ENCODE measurements at places on chromosomes 13 and 19.

- H3K36me3 ChIP-seq: no peaks in the 10 kb centered on the region
- peak; percentile 57 for DNase-seq
Measured at GRCh38 chr13:94329754-94330551, 149.5 kb downstream of the DCT start.

- no peak overlapping the region for H3K4me3 ChIP-seq
- H3K4me1 ChIP-seq: peaks cover 17% of the 10 kb centered on the region
- no peak overlapping the region for H3K27ac ChIP-seq
Measured at GRCh38 chr13:36339600-36340155, 6.5 kb downstream of the SPART start.

- peaks cover 8% of the 10 kb centered on the region for H3K4me1 ChIP-seq
- H3K4me3 ChIP-seq: no peak overlapping the region
- no peaks in the 10 kb centered on the region for H3K36me3 ChIP-seq
- H3K27ac ChIP-seq: no peak overlapping the region
Measured at GRCh38 chr19:35042056-35042730, 672 bp downstream of the HPN start.

DNA sequence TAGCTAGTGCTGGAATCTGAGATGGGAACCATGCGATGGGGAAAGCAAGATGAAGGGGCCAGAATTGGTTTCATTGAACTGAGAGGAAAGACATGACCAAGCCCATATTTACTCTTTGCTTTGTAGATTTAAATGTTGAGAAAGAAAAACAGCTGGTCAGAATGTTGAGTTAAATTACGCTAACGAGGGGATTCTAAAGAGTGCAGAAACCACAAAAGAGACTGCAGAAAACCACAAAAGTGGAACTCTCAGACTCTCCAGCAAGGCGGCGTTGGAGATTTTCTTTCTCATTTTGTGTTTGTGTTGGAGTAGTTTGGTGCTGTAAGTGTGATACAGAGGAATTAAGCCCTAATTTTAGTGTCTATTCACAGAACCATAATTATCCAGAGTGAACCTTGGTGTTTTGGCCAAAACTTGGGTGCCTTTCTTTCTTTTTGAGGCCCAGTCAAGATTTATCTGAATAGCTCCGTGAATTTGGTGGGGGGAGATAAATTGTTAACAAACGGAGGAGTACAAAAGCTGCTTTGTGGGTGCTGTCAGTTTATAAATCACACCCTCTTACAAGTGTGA, 26.3 kb downstream of the SAE1 start:
- H3K27ac ChIP-seq: peak overlapping the region; percentile 88
- H3K4me1 ChIP-seq: peaks cover 36% of the 10 kb centered on the region
- peaks cover 51% of the 10 kb centered on the region for H3K36me3 ChIP-seq
- DNase-seq: no peak

GRCh38 chr19:30757104-30757836, 385.1 kb downstream of the ZNF536 start:
- no peaks in the 10 kb centered on the region for H3K4me1 ChIP-seq
- H3K27ac ChIP-seq: no peak overlapping the region
- no peaks in the 10 kb centered on the region for H3K27me3 ChIP-seq
- H3K36me3 ChIP-seq: no peaks in the 10 kb centered on the region

DNA sequence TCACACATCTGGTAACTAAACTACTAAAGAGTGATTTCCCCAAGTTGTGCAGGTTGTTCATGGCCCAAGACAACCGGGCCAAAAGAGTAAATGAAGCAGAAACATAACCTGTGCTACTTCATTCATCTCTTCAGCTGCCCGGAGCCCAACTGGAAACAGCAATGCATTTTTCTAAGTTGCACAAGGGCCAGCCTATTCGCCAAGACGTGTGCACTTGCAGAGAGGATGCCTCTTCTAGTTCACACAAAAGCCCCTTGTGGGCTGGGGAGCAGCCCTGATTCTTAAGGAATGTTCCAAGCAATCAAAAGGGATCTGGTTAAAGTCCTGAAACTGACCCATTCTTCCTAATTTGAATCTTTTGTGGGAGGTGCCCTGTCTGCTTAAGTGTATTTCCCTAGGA, 275.8 kb downstream of the SHISA2 start:
- DNase-seq: no peak
- no peak overlapping the region for H3K4me3 ChIP-seq
- H3K4me1 ChIP-seq: no peaks in the 10 kb centered on the region
- no peaks in the 10 kb centered on the region for H3K36me3 ChIP-seq

DNA sequence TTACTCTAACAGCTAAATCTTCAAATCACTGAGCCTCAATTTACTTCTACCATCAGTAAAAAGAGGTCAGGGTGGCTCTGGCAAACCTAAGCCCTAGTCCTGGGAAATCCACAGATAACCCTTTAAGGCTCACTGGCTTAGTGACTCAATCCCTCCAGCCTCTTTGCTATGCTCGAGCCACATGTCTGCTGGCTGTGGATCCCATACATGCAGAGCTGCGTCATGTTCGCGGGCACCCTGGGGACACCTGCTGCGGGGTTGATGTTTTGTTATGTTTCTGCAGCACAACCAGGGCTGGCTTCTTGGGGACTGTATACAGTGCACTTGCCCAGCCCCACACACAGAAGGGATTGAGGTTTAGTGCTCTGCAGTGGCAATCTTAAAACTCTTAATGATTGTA, 41.6 kb upstream of the C13orf42 start:
- H3K4me3 ChIP-seq: no peak overlapping the region
- DNase-seq: no peak
- H3K4me1 ChIP-seq: no peaks in the 10 kb centered on the region
- H3K27me3 ChIP-seq: peaks cover 34% of the 10 kb centered on the region
- H3K36me3 ChIP-seq: no peaks in the 10 kb centered on the region

DNA sequence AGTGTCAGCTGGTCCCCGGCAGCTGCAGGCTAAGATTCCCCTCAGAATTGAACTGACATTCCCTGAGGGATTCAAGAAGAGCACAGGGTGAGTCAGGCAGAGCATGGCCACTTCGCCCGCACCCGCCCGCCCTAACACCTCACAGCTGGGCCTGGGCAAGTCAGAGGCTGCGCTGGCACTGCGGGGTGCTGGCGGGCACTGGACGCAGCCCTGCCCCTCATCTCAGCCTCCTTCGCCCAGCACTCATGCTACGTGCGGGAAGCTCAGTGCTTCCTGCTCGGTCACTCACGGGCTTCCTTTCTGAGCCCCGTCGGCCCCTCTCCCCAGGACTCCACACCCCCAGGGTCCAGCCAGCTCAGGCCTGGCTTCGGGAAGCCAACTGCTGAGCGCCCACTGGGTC, 56.9 kb downstream of the MLLT1 start:
- peaks cover 37% of the 10 kb centered on the region for H3K36me3 ChIP-seq
- H3K27ac ChIP-seq: no peak overlapping the region
- peaks cover 14% of the 10 kb centered on the region for H3K4me1 ChIP-seq
- peak; percentile 95 for DNase-seq
- no peak overlapping the region for H3K4me3 ChIP-seq

DNA sequence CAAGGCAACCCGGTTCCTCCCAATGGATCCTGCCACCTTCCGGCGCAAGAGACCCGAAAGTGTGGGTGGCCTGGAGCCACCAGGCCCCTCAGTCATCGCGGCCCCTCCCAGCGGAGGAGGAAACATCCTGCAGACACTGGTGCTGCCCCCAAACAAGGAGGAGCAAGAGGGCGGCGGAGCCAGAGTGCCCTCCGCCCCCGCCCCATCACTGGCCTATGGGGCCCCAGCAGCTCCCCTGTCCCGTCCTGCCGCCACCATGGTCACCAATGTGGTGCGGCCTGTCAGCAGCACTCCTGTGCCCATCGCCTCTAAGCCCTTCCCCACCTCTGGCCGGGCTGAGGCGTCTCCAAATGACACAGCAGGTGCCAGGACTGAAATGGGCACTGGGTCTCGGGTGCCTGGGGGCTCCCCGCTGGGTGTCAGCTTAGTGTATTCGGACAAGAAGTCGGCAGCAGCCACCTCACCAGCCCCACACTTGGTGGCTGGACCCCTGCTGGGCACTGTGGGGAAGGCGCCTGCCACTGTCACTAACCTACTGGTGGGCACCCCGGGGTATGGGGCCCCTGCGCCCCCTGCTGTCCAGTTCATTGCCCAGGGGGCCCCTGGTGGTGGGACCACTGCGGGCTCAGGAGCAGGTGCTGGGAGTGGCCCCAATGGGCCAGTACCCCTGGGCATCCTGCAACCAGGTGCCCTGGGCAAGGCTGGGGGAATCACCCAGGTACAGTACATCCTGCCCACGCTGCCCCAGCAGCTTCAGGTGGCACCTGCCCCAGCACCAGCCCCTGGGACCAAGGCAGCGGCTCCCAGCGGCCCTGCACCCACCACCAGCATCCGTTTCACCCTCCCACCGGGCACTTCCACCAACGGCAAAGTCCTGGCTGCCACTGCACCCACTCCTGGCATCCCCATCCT, 11.2 kb upstream of the PRR19 start:
- H3K27me3 ChIP-seq: no peaks in the 10 kb centered on the region
- H3K27ac ChIP-seq: no peak overlapping the region
- peaks cover 4% of the 10 kb centered on the region for H3K4me1 ChIP-seq
- H3K4me3 ChIP-seq: no peak overlapping the region

- H3K4me3 ChIP-seq: no peak overlapping the region
- H3K4me1 ChIP-seq: peaks cover 15% of the 10 kb centered on the region
- H3K36me3 ChIP-seq: no peaks in the 10 kb centered on the region
- no peaks in the 10 kb centered on the region for H3K27me3 ChIP-seq
- DNase-seq: peak; percentile 83
Measured at GRCh38 chr13:113881614-113882266, 17.9 kb upstream of the GAS6 start.

DNA sequence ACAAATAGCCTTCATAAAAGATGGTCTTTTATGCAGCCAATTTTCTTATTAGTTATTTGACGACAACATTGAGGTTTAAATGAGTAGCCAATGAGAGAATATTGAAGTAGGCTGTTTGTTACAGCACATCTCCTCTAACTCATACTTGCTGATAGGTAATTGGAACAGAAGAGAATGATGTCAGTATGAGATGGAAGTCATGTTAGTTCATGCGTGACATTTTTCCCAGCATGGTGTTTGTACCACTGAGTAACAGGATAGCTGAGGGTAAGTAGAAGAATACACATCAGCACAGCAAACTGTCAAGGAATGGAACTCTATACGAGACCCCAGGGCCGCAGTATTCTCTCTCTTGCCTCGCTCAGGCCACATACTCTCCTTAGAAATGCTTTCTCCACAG, 37.2 kb downstream of the COL4A2 start:
- H3K27me3 ChIP-seq: no peaks in the 10 kb centered on the region
- no peak overlapping the region for H3K4me3 ChIP-seq
- DNase-seq: no peak
- peaks cover 30% of the 10 kb centered on the region for H3K4me1 ChIP-seq
- H3K27ac ChIP-seq: no peak overlapping the region

DNA sequence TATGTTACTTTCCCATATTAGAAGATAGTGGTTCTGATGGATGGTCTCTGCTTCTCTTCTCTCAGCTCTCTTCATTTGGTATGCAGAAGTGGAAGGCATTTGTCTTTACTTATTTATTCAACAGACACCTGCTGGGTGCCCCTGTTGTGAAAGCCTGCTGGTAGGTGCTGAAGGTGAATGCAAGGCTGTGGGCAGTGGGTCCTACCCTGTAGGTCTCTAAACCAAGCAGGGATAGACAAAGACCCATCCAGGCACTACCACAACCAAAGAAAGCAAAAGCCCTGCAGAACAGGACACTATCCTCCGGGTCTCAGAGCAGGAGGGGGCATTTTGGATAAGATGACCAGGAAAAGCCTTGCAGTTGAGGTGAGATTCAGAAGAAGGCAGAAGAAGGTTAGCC, 106.1 kb downstream of the STARD13 start:
- no peak for DNase-seq
- H3K4me1 ChIP-seq: peaks cover 33% of the 10 kb centered on the region
- H3K36me3 ChIP-seq: peaks cover 22% of the 10 kb centered on the region
- H3K27me3 ChIP-seq: no peaks in the 10 kb centered on the region
- H3K4me3 ChIP-seq: no peak overlapping the region

DNA sequence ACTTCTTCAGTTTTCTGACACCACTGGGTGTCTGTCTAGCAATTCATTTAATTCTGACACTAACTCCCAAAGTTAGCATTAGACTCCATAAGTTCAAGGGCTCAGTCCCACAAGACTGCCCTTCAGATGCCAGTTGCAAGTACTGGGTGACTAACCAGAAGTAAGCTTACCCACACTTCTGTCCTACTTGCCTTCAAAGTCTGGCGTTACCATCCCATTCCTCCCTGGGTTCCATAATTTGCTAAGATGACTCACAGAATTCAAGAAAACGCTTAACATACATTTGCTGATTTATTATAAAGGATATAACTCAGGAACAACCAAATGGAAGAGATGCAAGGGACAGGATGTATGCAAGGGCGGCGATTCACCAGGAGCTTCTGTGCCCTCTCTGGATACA, 45.5 kb upstream of the NPAS1 start:
- peaks cover 7% of the 10 kb centered on the region for H3K36me3 ChIP-seq
- no peak for DNase-seq
- peaks cover 65% of the 10 kb centered on the region for H3K4me1 ChIP-seq
- no peaks in the 10 kb centered on the region for H3K27me3 ChIP-seq
- H3K27ac ChIP-seq: peak overlapping the region; percentile 99

- H3K4me3 ChIP-seq: no peak overlapping the region
- peaks cover 22% of the 10 kb centered on the region for H3K27me3 ChIP-seq
- H3K4me1 ChIP-seq: no peaks in the 10 kb centered on the region
- DNase-seq: peak; percentile 78
- no peak overlapping the region for H3K27ac ChIP-seq
Measured at GRCh38 chr19:53942001-53942786, 20.5 kb upstream of the CACNG8 start.

- H3K4me1 ChIP-seq: no peaks in the 10 kb centered on the region
- no peak overlapping the region for H3K27ac ChIP-seq
- peaks cover 47% of the 10 kb centered on the region for H3K27me3 ChIP-seq
- no peak overlapping the region for H3K4me3 ChIP-seq
Measured at GRCh38 chr13:101916775-101917474, 464.4 kb downstream of the ITGBL1 start.

GRCh38 chr13:91203430-91203829, 144.1 kb upstream of the MIR17HG start:
- DNase-seq: no peak
- no peak overlapping the region for H3K27ac ChIP-seq
- no peaks in the 10 kb centered on the region for H3K4me1 ChIP-seq
- H3K4me3 ChIP-seq: no peak overlapping the region

DNA sequence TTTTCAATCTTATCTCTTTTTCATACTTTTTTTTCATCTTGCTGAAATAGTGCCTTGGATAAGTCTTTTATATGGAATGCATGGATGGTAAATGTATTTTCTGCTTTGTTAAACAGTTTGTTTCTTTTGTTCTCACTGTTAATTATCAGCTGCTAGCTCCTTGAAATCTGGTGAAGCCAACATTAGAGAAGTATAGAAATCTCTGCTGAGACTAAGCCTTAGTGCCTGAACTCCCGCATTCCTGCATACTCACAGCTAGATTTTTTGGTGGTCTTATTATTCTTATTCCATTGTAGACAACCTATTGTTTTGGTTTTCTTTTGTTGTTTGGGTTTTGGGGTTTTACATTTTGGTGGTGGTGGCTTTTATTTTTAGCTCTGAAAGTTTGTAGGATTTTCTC, 48.4 kb downstream of the DNAJC15 start:
- no peaks in the 10 kb centered on the region for H3K27me3 ChIP-seq
- no peaks in the 10 kb centered on the region for H3K4me1 ChIP-seq
- DNase-seq: no peak

Data from osteoblast (primary cell).